ENCODE measurements at places on chromosomes 7 and 10. TPM values are rescaled to one million over a fixed set of nuclear protein-coding genes. Genes with fewer than 3 reads are reported as not detected.
A peak's percentile ranks its signal among the peaks of the same experiment; 100 is the strongest.

The MLLT10 gene
- 20.6 TPM for total RNA-seq

The OR2A7 gene
- total RNA-seq, result 4.1 TPM

The ITIH5 gene
- 0.20 TPM for total RNA-seq

The CARD11 gene
- 0.90 TPM for total RNA-seq

The ZNF488 gene
- not detected for total RNA-seq

The HYAL4 gene
- total RNA-seq, result not detected

The NFKB2 gene
- total RNA-seq, result 46.0 TPM

The PDZD7 gene
- 0.20 TPM for total RNA-seq

- H3K27ac ChIP-seq, result no peak overlapping the region
- no peak for DNase-seq
- no peak overlapping the region for H3K4me3 ChIP-seq
- no peaks in the 10 kb centered on the region for H3K36me3 ChIP-seq
- H3K27me3 ChIP-seq, result no peaks in the 10 kb centered on the region
Observed at GRCh38 chr7:51645702-51646298, 329.2 kb upstream of the COBL start.

DNA sequence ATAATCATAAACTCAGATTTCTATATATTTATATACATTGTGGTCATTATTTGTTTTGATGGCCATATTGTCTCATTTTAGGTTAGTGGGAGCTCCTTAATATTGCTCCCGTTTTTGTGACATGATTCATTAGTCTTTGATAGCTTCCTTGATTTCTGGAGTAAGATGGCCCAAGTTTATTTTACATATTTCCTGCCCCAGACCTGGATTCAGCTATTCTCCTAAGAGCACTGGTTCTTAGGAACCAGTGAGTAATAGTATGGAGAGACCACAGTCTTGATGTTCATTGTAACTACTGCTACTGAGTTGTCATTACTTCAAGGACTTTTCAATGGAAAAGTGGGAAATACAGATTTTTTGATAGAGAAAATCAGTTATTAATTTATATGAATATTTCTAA, 6.0 kb downstream of the TFPI2 start:
- H3K27me3 ChIP-seq, result no peaks in the 10 kb centered on the region
- no peak for DNase-seq
- no peaks in the 10 kb centered on the region for H3K4me1 ChIP-seq
- no peak overlapping the region for H3K4me3 ChIP-seq
- H3K36me3 ChIP-seq, result no peaks in the 10 kb centered on the region
- H3K27ac ChIP-seq, result no peak overlapping the region

GRCh38 chr7:158805937-158806336, 23.4 kb downstream of the ESYT2 start:
- H3K4me1 ChIP-seq, result peaks cover 10% of the 10 kb centered on the region
- no peak overlapping the region for H3K27ac ChIP-seq
- no peak for DNase-seq
- H3K4me3 ChIP-seq, result no peak overlapping the region
- no peaks in the 10 kb centered on the region for H3K36me3 ChIP-seq

- H3K4me1 ChIP-seq, result no peaks in the 10 kb centered on the region
- H3K27ac ChIP-seq, result no peak overlapping the region
- DNase-seq, result no peak
- no peak overlapping the region for H3K4me3 ChIP-seq
- H3K27me3 ChIP-seq, result no peaks in the 10 kb centered on the region
Observed at GRCh38 chr7:122463631-122464030, 159.1 kb upstream of the FEZF1 start.

DNA sequence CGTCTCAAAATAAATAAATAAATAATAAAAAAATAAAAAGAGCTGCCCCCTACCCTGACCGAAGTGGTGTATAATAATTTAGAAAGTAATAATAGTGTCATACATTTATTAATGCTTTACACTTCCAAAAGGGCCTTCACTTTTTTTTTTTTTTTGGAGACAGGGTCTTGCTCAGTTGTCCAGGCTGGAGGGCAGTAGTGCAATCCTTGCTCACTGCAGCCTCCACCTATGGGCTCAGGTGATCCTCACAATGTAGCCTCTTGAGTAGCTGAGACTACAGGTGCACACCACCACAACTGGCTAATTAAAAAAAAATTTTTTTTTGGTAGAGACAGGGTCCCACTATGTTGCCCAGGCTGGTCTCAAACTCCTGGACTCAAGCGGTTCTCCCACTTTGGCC, 1.4 kb downstream of the FAM149B1 start:
- H3K27me3 ChIP-seq, result no peaks in the 10 kb centered on the region
- DNase-seq, result no peak
- no peaks in the 10 kb centered on the region for H3K4me1 ChIP-seq
- H3K4me3 ChIP-seq, result no peak overlapping the region

DNA sequence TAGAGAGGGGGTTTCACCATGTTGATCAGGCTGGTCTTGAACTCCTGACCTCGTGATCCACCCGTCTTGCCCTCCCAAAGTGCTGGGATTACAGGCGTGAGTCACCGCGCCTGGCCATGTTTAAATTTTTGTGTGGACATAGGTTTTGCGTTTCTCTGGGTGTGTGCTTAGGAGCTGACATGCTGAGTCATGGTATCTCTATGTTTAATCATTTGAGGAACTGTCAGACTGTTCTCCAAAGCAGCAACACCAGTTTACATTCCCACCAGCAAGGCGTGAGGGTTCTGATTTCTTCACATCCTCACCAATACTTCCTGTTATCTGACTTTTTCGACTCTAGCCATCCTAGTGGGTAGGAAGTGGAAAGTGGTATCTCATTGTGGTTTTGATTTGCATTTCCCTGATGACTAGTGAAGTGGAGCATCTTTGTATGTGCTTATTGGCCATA, 153.7 kb downstream of the DNAJB6 start:
- no peak overlapping the region for H3K4me3 ChIP-seq
- no peaks in the 10 kb centered on the region for H3K4me1 ChIP-seq
- DNase-seq, result no peak
- H3K27me3 ChIP-seq, result no peaks in the 10 kb centered on the region

DNA sequence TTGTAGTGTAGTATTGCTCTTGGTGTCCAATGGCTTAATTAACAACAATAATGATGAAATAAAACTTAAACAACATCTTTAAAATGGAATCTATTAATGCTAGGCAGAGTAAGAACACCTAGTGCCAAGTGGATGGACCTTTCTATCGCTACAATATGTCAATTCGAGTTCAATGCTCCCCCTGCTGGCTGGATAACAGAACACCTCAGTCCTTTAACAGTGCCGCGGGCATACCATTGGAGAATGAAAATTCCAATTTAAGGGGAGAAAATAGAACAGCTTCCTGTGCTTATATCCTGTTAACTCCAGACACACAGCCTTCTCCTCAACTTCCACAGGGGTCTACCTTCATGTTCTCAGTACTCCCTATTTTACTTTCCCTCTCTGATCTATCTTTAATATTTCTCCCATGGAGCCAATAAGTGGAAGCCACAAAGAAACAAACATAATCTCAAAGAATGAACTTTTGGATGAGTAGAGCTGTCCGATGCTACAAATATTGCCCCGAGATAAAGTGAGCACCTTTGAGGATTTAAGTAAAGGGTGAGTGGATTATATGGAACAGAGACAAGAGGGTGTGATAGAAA, 41.4 kb downstream of the COL1A2 start:
- peak; percentile 73 for DNase-seq
- no peak overlapping the region for H3K27ac ChIP-seq
- H3K36me3 ChIP-seq, result no peaks in the 10 kb centered on the region
- no peak overlapping the region for H3K4me3 ChIP-seq

GRCh38 chr7:7251742-7252141, 69.4 kb downstream of the C1GALT1 start:
- peaks cover 5% of the 10 kb centered on the region for H3K4me1 ChIP-seq
- H3K4me3 ChIP-seq, result no peak overlapping the region

DNA sequence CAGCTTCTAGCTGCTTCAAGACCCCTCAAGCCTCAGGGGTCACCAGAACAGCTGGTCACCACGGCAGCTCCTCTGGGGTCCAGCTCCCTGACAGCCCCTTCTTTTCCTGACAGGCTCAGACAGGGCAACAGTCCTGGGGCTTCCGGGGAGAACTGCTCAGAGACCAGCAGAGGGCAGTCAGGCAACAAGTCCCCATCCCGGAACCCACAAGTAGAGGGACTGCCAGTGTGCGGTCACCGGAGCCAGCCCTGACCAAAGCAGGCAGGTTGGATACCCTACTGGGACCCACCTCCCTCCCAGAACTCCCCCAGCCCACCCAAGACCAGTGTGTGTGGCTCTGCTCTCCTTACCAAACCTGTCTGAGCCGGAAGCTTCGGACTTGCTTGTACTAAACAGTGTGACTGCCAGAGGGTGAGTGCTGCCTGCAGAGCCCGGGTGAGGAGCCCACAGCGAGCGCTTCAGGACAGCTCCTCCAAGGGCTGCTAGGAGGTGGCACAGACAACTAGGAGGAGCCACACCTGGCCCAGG, 40.3 kb downstream of the YKT6 start:
- no peak overlapping the region for H3K27ac ChIP-seq
- no peaks in the 10 kb centered on the region for H3K4me1 ChIP-seq
- H3K27me3 ChIP-seq, result no peaks in the 10 kb centered on the region
- DNase-seq, result peak; percentile 76
- H3K36me3 ChIP-seq, result no peaks in the 10 kb centered on the region

GRCh38 chr7:13017881-13018280, 330.4 kb downstream of the ARL4A start:
- H3K4me1 ChIP-seq, result no peaks in the 10 kb centered on the region
- no peaks in the 10 kb centered on the region for H3K36me3 ChIP-seq
- no peaks in the 10 kb centered on the region for H3K27me3 ChIP-seq
- no peak for DNase-seq
- H3K27ac ChIP-seq, result no peak overlapping the region

DNA sequence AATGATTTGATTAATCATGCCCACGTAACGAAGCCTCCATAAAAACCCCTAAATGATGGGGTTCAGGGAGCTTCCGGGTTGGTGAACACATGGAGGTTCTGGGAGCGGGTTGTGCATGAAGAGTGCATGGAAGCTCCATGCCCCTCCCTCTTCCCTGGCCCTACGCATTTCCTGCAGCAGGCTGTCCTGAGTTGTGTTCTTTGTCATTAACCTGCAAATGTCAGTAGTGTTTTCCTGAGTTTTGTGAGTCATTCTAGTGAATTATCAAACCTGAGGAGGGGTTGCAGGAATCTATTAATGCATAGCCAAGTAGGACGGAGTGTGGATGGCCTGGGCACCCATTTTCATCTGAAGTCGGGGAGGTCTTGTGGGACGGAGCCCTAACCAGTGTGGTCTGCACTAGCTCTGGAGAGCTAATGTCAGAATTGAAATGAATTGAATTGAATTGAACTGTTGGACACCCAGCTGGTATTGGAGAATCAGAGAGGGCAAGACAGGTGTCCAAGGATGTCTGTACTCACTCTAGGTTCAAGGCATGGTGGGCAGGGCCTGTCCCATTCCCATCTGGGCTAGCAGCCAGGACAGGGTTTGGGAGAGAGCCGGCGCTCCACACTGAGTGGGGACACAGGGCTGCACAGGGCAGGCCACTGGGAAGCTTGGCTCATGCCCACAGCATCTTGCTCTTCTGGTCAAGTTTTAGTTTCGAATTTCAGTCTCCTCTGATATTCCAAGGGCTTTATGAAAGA, 22.3 kb upstream of the ARHGAP22 start:
- no peaks in the 10 kb centered on the region for H3K4me1 ChIP-seq
- H3K27me3 ChIP-seq, result no peaks in the 10 kb centered on the region
- no peaks in the 10 kb centered on the region for H3K36me3 ChIP-seq
- no peak for DNase-seq
- H3K4me3 ChIP-seq, result no peak overlapping the region
- no peak overlapping the region for H3K27ac ChIP-seq
